Central memory CD4-positive, alpha-beta T cell (primary cell): ENCODE measurements at places on chromosomes 7 and 10.

GRCh38 chr10:71082960-71083715 lies 129.2 kb upstream of the UNC5B start:
- no peak for DNase-seq

GRCh38 chr10:7438196-7438986 lies 27.6 kb upstream of the SFMBT2 start:
- no peak for DNase-seq

- no peak for DNase-seq
Observed at GRCh38 chr10:105359708-105360107, 718.6 kb downstream of the SORCS3 start.

- DNase-seq: no peak
Observed at GRCh38 chr10:59833810-59834209, 72.5 kb downstream of the CCDC6 start.

GRCh38 chr7:55969391-55969790 lies 5.0 kb downstream of the NIPSNAP2 start:
- no peak for DNase-seq

DNA sequence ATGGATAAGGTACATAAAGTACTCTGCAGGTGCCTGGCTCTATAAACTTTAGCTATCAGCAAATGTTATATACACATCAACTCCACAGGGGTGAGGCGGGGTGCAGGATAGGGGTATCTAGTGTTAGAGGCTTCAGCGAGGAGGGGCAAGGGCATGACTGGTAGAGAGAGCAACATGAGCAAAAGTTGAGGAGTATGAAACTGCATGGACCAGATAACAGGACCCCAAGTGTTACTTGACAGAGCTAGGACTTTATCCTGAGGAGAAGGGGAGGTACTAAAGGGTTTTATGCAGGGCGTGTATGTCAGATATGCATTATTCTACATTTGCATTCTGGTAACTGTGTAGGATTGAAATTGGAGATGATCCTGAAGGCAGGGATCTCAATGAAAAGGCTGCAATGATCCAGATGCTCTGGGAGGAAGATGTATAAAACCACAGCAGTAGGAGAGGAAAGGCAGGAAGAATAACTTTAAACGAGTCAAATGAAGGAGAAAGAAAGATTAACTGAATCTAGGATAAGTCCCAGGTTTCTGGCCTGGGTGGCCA lies 109.8 kb upstream of the FAM133B start:
- no peak for DNase-seq

DNA sequence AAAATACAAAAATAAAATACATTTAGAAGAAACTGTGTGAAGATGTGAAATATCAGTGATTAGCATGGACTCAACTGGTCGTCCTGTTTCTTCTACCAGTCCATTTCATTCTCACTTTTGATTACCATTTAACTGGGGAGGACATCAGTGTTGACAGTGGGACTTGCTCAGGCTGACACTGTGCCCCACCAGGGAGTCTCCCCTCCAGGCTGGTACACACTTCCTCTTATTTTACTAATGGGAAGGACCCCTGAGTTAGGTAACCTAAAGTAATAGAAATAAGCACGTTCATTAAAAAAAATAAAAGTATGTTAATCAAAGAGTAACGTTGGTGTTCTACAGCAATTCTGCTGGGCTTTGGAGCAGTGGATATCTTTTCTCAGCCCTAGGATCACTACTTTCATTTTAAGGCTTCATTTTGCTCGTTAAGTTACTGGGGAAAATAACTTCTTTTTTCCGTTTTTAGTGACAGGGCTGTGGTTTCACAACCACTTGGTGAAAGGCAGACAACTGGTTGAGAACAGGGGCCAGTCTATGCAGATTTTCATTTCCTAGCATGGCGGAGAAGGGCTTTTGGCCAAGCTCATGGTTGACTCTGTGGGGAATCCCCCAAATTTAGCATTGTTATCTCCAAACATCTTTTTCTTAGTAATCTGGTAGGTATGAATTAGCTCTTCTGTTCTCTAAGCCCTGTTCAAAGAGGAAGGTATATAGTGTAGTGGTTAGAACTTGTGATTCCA lies 2.1 kb downstream of the SNX10 start:
- DNase-seq: peak; percentile 69

- no peak for DNase-seq
Observed at GRCh38 chr7:13886356-13886755, 103.1 kb downstream of the ETV1 start.

DNA sequence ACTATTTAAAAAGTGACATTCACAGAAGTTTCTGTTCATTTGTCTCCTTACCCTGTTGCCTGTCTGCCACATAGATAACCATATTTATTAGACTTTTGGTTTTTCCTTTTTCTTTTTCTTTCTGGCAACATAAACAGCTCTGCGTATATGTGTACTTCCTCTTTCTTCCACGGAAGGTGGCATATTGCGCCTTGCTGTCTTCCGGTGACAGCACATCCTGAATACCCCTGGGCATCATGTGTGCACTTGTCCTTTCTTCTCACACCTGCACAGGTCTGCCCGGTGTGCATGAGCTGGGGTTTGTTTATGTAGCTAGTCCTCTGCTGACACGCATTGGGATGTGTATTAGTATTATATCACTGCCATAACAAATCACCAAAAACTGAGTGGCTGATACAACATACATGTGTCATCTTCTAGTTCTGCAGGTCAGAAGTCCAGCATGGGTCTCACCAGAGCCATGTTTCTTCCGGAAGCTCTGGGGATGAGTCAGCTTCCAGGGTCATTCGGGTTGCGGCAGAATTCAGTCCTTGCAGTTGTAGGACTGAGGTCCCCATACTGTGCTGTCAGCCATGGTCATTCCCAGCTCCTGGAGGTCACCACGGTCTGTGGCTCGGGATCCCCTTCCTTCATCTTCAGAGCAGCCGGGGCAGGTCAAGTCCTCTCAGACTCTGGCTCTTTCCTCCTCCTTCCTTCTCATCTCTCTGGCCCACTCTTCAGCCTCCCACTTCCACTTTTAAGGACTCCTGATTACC lies 596.0 kb upstream of the FOXK1 start:
- no peak for DNase-seq

GRCh38 chr10:126036515-126036914 lies 140.2 kb downstream of the FANK1 start:
- no peak for DNase-seq

- no peak for DNase-seq
Observed at GRCh38 chr10:87966459-87966858, 103.0 kb downstream of the PTEN start.

DNA sequence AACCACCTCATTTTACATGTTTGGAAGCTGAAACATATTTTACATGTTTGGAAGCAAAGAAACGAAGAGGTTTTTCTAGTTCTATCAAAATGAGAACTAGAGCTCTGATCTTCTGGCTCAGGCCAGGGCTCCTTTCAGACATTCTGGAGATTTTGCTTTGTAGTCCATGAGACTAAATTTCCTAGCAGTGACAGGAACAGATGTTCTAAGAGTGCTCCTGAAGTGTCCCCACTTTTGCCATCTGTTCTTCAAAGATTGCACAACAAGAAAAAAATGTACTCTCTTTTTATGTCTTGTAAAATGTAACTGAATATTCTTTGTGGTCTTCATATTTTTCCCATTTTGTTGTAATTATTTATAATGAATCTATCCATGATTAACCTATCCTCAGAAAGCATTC lies 196.4 kb upstream of the PCLO start:
- no peak for DNase-seq

DNA sequence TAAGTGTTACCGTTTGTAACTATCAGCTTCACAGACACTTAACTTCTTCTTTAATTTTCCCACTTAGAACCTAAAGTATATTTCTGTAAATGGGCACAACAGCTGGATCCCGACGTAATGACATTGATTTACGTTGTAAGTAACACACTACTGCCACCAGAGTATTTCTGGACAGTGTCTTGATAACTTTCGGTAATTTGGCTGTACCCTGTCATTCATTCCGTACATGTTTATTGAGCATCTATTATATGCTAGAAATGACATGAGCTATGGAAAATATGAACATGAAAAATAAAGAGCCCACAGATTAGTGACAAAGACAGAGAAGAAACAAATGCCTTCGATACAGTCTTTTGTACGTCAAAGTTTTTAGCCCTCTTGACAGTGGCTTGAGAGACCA lies 291.4 kb downstream of the CCDC3 start:
- DNase-seq: no peak

- DNase-seq: no peak
Observed at GRCh38 chr10:13270877-13271551, 28.9 kb downstream of the PHYH start.

GRCh38 chr7:110521357-110521911 lies 569.5 kb upstream of the LRRN3 start:
- no peak for DNase-seq

- no peak for DNase-seq
Observed at GRCh38 chr10:5943536-5943935, 33.8 kb downstream of the IL15RA start.

GRCh38 chr10:104433669-104434068 lies 80.0 kb downstream of the CFAP58 start:
- no peak for DNase-seq

- no peak for DNase-seq
Observed at GRCh38 chr10:24009736-24010135, 199.2 kb upstream of the KIAA1217 start.

- no peak for DNase-seq
Observed at GRCh38 chr10:103548581-103549348, 55.3 kb downstream of the NEURL1 start.
